ENCODE measurements at places on chromosomes 7 and 10. TPM values are rescaled to one million over a fixed set of nuclear protein-coding genes. Genes with fewer than 3 reads are reported as not detected.

DNA sequence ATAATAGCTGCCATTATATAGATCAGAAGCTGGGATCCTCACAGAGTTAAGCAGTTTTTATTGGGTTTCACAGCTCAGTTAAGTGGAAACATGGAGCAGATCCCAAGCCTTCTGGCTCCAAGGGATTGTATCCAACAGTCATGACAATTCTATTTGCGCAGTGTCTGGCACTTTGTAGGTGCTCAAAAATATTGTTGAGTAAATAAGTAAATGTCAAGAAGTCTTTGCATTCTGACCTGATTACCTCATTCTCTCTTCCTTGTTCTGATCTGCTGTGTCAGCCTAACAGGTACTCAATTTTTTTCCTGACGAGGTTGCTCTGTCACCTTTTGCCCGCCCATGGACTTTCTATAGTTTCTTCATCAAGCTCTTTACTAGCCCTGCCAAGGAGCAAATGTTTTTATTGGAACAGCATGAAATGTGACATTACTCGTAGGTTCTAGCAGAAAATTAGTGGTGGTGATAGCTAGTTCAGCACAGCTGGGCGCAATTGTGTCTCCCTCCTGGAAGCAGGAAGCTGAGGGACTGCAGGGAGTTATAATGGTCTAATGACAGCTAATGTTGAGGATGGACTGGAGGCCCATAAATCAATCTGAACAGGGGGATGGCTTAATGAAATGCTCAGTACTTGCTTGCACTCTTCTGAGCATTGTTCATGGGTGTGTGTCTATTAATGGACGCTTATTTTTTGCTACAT is 680.2 kb downstream of the CCSER2 start:
- DNase-seq = no peak
- H3K36me3 ChIP-seq = no peaks in the 10 kb centered on the region
- no peaks in the 10 kb centered on the region for H3K27me3 ChIP-seq
- no peaks in the 10 kb centered on the region for H3K4me1 ChIP-seq

DNA sequence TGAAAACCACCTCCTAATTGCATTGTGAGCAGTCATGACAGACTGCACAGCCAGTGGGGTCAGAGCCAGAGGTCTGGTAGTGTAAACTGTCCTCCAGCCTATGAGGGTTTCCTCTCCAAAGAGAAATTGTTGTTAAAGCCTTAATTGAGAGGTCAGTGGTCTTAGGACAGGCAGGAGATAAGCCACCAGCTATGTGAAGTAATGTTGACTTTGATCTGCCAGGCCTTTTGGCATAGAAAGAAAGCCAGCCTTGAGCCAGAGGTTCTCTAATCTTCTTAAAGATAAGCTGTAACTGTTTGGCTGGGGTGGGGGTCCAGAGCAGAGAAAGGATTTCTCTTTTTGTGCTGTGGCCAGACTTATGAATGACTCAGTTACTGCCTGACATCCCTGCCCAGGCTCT is 248.4 kb downstream of the WDR11 start:
- no peaks in the 10 kb centered on the region for H3K27me3 ChIP-seq
- no peak overlapping the region for H3K4me3 ChIP-seq
- no peaks in the 10 kb centered on the region for H3K4me1 ChIP-seq
- DNase-seq = no peak

- no peaks in the 10 kb centered on the region for H3K4me1 ChIP-seq
- H3K27me3 ChIP-seq = no peaks in the 10 kb centered on the region
- H3K36me3 ChIP-seq = no peaks in the 10 kb centered on the region
- DNase-seq = no peak
- H3K27ac ChIP-seq = no peak overlapping the region
These were observed 109.7 kb downstream of the PCDH15 start for GRCh38 chr10:54691331-54691730.

GRCh38 chr7:103637094-103637493 is 191.1 kb upstream of the SLC26A5 start:
- no peaks in the 10 kb centered on the region for H3K27me3 ChIP-seq
- DNase-seq = no peak
- H3K4me1 ChIP-seq = no peaks in the 10 kb centered on the region
- no peaks in the 10 kb centered on the region for H3K36me3 ChIP-seq

GRCh38 chr7:131521651-131522163 is 34.7 kb downstream of the PODXL start:
- no peak for DNase-seq
- no peaks in the 10 kb centered on the region for H3K27me3 ChIP-seq
- H3K4me3 ChIP-seq = no peak overlapping the region
- H3K4me1 ChIP-seq = peaks cover 6% of the 10 kb centered on the region

Gene GSTO2
- total RNA-seq = 5.3 TPM
